ENCODE measurements at places on chromosomes 13 and 19.

DNA sequence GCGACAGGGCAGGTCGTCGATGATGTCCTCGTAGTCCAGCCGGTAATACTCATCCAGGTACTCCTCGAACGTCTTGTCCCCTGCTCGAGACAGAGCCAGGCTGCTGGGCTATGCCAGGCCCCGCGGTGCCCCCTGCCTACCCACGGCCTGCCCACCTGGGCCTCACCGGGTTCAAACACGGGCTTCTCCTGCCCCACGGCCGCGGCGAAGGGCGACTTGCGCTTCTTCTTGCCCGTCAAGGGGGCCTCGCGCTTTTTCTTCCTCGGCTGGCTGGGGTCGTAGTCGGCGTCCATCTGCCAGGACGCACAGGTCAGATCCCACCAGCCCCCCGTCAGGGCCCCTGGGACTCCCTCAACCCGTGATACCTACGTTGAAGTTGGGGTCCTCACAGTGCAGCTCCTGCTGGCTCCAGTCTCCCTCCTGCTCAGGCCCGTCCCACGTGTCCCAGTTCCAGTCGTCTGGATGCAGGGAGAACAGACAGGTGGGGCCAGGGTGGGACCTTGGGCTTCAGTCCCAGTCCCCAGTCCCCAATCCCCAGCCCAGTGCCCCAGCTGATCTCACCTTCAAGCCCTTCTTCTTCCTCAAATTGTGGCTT, 8.1 kb downstream of the KRI1 start:
- DNase-seq = no peak

DNA sequence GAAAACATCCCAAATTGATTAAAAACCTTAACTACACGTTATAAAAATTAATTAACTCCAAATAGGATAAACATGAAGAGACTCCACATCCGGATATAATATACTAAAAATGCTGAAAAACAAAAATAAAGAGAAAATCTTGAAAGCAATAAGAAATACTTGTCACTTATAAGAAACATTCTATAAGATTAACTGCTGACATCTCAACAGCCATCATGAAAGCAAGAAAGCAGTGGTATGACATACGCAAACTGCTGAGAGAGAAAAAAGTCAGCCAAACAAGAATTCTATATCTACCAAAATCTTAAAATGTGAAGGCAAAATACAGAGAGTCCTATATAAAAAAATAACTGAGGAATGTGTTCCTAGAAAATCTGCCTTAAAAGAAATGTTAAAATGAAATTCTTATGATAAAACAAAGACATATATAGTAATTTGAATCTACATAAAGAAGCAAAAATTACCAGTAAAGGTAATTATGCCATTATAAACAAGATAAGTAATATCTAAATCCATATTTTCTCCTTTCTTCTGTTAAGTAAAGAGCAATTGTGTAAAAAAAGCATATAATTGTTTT, 1851.1 kb downstream of the PCDH9 start:
- DNase-seq = no peak

DNA sequence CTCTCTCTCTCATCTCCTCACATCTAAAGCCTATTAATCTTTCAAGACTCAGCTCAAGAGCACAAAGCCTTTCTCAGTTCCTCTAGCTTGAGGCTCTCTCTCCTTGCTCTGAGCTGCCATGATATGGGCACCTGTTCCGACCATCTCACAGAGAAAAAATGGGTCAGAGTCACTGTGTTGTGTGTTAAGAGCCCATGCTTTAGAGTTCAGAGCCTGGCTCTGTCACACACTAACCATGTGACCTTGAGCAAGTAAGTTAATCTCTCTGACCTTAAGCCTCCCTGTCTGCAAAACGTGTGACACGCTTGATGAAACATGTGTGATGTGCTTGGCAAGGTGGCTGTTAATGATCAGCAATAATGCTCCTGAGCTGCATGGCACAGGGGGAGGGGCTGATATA, 245.2 kb downstream of the DLEU7 start:
- no peak for DNase-seq

DNA sequence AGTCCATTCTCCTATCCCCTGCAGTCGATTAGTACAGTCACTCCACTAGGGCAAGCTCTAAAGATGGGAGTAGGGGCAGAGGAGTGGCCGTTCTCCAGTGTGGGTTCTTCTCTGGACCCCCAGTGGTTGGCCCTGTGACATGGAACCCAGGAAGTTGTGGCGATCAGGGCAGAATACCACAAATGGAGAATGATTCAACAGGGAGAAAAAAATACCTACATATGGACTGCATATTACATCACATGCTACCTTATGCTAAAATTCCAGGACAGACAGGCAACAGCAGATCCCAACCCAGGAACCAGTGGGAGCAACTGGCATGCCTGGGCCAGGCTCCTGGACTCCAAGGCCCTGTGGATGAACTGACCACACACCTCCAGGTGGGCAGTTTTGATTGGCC, 20.4 kb downstream of the POU2F2 start:
- no peak for DNase-seq

- no peak for DNase-seq
Observed at GRCh38 chr13:50222569-50223332, 207.5 kb downstream of the KCNRG start.

DNA sequence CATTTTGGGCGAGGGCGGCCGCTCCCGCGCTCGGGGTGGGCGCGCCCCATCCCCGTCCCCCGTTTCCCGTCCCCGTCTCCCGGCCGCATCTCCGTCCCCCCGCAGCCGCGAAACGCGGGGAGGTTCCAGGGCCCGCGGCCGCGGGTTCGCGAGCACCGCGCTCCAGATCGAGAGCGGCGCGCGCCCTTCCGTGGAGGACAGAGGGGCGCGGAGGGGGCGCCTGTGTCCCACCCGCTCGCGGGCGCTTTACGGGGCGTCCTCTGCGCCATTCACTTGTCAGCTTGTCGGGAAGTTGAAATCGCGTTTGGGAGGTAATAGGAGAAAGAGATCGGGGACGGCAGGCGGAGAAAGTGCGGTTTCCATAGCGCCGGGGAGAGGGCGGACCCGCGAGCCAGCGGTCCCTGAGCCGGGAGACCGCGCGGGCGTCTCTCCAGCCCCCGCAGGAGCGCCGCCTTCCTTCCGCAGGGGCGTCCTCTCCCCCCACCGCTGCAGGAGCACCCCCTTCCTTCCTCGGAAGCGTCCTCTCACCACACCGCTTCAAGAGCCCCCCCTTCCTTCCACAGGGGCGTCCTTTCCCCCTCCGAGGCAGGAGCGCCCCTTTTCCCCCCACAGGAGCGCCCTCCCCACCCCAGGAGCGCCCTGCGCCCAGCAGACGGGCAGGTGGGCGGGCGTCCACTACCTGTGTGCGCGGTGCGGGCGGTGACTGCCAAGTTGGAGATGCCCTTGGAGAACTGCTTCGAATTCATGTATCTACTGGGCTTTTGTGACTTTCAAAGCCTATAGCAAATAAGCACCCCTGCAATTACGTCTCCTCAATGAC, 962 bp upstream of the IRS2 start:
- DNase-seq = peak; percentile 69

DNA sequence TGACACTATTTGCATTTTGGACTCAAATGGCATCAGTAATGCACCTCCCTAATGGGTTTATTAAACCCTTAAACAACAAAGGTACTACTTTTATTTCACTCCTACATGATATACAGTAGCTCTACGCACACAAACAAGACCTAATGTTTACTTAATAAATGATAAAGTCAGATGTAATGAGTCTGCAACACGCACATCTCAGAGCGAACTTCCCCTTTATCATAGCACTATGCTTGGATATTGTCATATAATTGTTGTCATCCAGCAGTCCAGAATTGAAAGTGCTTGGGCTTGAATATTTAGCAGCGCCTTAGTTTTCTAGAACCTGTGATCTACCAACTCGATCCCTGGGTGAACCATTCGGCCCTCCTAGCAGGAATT, 772 bp downstream of the PARP4 start:
- DNase-seq = no peak

DNA sequence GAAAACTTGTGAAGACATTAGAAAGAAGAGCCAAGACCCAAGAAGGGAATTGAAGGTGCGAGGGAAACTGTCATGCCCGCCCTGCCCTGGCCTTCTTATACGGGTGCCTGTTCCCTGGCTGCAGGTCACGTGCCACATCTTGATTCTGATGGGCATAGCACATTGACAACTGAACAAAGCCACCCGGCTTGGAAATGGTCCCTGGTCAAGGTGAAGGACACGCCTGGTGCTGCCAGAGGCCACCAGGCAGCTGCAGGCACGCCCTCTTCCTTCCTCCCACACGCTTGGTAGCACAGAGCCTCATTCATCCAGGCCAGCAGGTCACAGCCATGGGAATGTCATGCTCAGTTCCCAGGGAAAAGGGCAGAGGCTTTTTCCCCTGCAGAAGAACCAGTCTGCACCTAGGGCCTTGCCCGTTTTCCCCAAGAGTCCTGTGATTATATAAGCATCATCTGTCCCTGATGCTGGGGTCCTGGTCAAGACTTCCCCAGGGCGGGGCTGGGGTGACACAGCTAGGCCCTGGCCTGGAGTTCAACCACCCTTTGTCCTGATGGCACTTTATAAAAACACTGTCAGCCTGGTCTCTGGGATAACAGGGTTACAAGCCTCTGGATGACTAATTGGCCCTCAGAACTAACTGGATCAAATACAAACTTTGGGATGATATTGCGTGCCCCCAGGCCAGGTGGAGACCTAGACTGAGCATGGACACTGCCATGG, 56.0 kb downstream of the CDADC1 start:
- no peak for DNase-seq

DNA sequence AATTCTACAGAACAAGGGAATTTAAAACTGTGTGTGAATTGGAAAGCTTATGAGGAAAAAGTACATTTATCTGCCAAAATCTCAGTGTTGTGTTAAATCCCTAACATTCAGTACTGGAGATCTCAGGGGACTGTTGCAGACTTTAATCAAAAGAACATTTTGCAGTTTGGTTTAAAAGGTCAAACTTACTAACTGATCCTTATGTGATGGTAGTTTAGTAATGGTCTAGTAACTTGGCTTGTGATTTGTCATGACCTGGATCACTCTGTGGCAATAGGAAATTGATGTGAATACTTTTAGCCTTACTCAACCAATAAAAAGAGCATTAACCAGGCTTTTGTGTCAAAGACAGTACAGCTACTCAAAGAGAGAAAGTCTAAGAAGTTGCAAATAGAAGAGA, 862.1 kb upstream of the MIR17HG start:
- no peak for DNase-seq

GRCh38 chr19:7657131-7657751, 11.6 kb upstream of the RETN start:
- DNase-seq = no peak

- no peak for DNase-seq
Observed at GRCh38 chr13:51243227-51243626, 21.0 kb downstream of the FAM124A start.

- DNase-seq = no peak
Observed at GRCh38 chr19:1522061-1522460, 1.8 kb upstream of the PLK5 start.

GRCh38 chr13:97193577-97193976, 28.6 kb upstream of the MBNL2 start:
- DNase-seq = no peak

GRCh38 chr19:48398375-48399235, 5.1 kb downstream of the GRIN2D start:
- peak; percentile 57 for DNase-seq

Measured in hematopoietic multipotent progenitor cell treated with erythropoietin and hydrocortisone succinate and interleukin-3 and kit ligand, for 17 days (in vitro differentiated cells).